ENCODE measurements at places on chromosomes 7 and 10.

- no peak for DNase-seq
Measured at GRCh38 chr7:151226560-151226874, 488 bp downstream of the ABCF2 start.

DNA sequence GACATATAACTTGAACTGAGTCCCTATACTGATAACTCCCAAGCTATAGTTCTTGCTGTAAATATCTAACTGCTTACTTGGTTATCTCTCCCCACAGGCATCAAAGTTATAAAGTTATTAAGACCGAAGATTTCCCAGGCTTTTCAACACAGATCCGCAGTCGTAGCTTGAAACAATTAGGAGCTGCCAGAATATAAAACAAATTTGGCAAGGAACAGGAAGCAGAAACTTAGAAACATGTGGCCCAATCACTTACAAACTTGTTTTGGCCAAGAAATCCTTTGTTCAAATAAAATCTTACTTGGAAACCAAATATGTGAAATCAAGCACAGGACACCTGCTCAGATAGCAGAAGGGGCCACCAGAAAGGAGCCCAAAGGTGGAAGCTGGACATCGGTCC lies 9.0 kb downstream of the SLC16A12 start:
- no peak for DNase-seq

GRCh38 chr7:15687546-15688278 lies 1.2 kb upstream of the MEOX2 start:
- no peak for DNase-seq

DNA sequence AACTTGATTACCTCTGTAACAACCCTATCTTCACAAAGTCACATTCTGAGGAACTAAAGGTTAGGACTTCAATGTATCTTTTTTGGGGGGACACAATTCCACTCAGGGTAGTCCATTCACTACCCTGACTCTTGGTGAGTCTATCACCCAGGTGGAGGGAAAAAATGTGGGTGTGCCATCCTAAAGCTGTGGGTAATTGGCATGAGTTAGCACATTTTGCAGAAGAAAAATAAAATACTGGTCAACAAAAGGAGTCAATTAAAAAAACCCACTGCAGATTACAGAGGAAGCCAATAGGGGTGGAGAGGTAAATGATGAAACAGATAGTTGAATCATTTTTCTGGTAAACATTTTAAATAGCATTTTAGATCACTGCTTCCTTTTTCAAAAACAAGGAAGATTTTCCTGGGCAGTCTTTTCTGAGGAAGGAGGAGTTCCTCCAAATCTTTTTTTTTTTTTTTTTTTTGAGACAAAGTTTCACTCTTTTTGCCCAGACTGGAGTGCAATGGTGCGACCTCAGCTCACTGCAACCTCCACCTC lies 5.1 kb upstream of the BLVRA start:
- no peak for DNase-seq

DNA sequence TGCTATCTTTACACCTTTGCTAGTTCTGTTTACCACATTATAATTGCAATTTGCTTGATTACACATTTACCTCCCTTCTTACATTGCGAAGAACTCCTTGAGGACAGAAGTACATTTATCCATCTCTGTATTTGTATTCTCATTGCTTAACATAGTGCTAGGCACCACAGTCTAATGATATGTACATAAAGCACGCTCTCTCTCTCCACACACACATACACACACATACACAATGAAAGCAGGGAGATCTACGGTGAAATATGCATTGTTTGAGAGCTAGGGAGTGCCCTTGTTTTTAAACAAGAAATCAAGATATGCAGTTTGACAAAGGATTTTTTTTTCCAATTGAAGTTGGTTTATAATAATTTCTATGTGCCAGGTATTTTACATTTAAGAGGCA lies 148.7 kb downstream of the BMPER start:
- DNase-seq, result no peak

DNA sequence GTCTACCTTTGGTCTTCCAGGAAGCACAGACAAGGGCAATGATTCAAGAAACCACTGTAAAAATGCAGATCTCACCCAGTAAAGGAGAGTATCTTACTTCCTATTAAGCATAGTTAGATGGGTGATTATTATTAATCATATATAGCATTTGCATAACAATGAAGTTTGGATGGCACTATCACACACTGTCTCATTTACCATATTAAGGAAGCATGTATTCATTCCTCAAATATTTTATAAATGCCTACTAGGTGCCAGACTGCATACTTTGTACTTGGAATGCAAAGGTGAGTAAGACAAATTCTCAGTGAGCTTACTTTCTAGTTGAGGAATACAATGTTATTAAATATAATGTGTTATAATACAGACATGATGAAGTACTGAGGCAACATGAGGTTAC lies 53.9 kb upstream of the SKAP2 start:
- no peak for DNase-seq

- DNase-seq, result no peak
Measured at GRCh38 chr7:42770114-42770513, 141.8 kb downstream of the C7orf25 start.

GRCh38 chr7:85896531-85896930 lies 709.7 kb upstream of the SEMA3D start:
- no peak for DNase-seq

- no peak for DNase-seq
Measured at GRCh38 chr7:90411510-90411909, 8.2 kb downstream of the CLDN12 start.

DNA sequence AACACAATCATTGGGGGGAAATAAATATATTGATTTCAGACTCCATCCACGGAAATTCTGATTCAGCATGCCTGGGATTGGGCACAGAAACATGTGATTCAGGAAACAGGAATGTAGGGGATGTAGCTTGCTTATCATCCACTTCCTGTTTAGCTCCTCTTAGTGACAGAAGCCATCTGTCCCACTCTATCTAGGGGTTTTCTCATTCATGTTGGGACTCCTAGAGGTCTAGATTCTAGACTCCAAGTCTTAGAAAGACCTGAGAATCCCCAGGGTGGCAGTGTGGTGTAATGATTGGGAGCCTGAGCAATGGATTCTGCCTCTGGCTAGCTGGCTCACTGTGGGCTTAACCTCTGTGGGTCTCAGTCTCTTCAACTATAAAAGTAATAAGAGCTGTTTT lies 67.9 kb downstream of the CDK1 start:
- no peak for DNase-seq

DNA sequence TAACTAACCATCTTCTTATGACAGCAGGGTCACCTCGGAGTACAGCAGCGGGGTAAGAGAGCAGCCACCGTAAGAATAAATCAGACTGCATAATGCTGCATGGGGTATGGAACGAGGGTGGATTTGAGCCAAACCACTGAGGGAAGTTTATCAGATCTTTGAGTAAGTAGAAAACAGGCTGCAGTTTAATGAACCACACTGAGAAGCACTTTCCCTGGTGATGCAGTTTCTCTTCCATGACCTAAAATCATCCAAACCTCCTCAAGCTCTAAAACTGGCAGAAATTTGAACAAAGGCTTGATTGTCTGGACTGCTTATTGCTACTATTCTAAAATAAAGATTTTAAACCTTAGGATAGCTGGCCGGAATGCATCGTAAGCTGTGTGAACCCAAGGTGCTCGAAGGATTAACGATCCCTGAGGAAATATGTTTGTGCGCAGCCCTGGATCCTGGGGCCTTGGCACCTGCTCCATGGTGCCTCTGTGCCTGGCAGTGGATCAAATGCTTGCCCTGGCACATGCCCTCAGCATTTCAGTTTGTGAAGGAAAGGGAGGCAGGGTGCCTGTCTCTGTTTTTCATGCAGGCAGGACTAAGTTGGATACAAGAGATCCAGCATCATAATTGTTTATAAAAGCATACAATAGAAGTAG lies 322.7 kb downstream of the LHFPL3 start:
- DNase-seq, result no peak

DNA sequence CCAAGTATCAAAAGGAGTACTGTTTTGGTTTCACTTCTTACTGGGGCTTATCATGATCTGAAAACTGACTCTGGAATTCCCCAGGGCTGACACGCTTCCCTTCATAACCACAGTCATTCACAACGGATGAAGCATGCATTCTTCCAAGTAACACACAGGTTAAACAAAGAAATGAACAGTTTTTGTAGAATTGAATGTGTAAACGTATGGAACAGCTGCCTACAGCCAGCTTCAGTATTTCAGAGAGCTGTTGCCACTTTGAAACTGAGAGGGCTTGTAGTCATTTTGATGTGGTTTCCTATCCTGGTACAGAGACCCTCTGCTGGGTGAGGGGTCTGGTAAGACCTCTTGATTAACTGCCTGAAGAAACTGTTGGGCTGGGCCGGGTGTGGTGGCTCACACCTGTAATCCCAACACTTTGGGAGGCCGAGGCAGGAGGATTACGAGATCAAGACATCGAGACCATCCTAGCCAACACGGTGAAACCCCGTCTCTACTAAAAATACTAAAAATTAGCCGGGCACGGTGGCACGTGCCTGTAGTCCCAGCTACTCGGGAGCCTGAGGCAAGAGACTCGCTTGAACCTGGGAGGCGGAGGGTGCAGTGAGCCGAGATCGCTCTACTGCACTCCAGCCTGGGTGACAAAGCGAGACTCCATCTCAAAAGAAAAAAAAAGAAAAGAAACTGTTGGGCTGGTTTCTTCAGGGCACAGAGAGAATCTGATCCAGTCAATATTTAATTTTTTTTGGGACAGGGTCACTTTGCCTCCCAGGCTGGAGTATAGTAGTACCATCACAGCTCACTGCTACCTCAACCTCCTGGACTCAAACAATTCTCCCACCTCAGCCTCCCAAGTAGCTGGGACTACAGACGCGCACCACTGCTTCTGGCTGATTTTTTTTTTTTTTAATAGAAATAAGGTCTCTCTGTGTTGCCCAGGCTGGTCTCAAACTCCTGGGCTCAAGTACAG lies 4.7 kb downstream of the NFE2L3 start:
- peak; percentile 84 for DNase-seq

DNA sequence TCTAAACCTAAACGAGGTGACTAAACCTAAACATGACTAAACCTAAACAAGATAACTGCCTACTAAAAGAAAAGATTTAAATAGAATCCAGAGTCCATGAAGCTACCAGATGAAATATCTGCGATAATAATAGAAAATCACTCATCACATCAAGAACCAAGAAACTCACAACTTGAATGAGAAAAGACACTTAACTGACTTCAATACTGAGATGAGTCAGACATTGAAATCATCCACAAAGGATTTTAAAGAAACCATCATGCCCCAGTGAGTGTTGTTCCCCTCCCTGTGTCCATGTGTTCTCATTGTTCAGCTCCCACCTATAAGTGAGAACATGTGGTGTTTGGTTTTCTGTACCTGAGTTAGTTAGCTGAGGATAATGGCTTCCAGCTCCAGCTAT lies 416.0 kb downstream of the CALN1 start:
- no peak for DNase-seq

- no peak for DNase-seq
Measured at GRCh38 chr7:7151285-7151684, 31.1 kb upstream of the C1GALT1 start.

DNA sequence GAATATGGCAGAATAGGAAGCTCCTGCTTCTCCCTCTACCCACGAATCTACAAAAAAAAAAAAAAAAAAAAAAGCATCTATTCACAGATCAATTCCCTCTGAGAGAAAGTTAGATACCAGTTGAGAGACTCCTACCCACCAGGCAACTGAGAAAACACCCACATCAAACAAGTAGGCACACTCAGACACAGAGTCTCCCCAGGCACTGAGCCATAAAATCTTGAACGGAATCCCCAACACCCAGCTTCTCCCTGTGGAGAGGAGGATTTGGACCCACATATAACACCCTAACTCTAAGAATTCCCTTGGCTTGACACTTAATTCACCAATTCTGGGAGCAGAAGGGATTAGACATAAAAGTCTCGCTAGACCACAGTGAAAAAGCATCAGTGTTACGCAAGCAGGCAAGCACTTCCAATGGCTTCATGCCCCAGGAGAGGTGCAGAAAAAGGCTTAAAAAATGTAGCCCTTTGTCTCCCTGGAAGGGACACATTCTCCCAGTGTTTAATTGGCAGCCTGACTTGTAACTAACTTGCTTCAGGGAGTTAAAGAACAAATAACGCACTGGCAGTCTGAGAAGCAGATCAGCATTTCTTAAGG lies 192.2 kb downstream of the ELAPOR2 start:
- DNase-seq, result no peak

GRCh38 chr10:112580267-112580666 lies 133.3 kb downstream of the VTI1A start:
- no peak for DNase-seq

DNA sequence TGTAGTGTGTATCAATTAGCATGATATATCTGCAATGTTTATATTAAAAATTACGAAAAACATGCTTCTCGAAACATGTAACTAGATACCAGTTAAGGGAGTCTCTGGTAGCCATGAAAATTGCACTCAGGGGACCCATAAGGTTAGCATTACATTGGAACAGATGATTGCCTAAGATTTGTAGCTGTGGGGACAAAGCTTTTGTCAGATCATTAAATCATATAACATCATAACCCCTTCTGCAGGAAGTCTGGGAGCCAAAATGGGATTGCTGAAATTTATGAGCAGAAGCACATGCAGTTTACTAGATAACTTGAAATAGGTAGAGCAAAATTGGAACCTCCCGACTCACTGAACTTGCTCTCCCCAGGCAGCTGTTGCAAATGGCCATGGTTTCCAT lies 235.0 kb upstream of the IGFBP3 start:
- no peak for DNase-seq

GRCh38 chr7:84744385-84744784 lies 442.5 kb downstream of the SEMA3D start:
- DNase-seq, result no peak

GRCh38 chr7:47379629-47380324 lies 202.1 kb downstream of the TNS3 start:
- DNase-seq, result no peak

DNA sequence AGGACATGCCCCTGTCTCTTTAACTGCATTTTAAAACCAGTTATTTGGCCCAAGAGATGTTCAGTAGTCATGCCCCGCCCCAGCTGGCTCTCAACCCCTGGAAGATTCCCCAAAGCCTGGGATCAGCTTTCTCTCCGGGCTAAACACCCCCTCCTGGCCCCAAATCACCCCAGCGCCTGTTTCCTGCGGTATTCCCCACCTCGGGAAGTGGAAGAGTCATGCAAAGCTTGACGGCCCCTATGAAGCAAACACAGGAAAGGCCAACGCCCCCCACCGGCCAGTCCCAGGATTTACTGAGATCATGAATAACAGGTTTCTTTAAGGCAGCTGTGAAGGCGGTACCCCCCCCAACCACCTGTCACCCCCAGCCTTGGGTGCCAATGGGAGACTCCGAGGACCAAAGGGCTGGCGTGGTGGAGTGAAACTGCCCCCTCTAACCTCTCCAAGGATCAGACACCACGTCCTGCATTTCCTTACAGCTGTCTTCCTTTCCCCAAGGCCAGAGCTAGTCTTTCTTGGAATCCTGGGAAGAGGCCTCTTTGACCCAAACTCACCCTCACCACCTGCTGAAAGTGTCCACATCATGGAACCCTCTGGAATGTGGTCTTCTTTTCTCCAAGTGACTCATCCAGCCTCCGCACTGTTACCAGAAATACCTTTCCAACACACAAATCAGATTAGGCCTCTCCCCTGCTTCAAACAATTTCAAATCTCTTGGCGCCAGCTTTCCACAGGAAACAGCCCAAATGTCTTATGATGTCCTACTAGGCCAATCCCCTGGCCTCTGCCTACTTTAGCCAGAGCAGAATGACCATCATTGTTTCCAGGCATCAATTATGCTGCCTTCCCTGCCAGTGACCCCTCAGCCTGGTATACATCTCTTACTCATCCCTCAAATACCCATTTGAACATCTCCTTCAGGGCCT lies 301.5 kb downstream of the ZEB1 start:
- DNase-seq, result no peak
